NCI-H1436 treated with DMSO at 0.1 percent for 48 hours (cell line): ENCODE measurements at places on chromosomes 7 and 10.
A peak's percentile ranks its signal among the peaks of the same experiment; 100 is the strongest.

DNA sequence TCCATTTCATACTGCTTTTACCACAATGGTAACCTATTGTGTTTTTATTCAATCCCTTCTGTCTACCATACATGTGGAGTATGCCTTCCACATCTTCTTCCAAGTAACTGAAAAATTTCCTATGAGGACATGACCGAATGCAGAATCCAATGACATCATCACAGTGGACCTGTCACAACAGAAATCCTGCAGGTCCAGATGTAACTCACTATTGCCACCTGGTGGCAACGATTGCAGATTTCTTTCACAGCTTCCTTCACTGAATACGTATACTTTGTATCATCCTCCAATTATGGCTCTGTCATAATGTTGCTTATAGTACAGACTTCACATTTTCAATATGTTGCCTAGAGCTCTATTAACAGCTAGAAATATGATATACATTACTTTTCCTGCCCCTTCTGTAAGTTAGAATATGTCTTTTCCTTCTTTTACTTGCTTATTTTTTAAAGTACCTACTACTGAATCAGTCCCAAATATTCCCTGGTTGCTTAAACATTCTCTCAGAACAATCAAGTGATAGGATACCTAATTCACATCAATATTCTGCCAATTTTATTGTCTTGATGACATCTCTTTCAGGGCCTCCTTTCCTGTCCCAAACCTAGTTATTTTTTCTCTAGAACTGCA lies 45.4 kb downstream of the SLC13A1 start:
- peak; percentile 47 for DNase-seq

DNA sequence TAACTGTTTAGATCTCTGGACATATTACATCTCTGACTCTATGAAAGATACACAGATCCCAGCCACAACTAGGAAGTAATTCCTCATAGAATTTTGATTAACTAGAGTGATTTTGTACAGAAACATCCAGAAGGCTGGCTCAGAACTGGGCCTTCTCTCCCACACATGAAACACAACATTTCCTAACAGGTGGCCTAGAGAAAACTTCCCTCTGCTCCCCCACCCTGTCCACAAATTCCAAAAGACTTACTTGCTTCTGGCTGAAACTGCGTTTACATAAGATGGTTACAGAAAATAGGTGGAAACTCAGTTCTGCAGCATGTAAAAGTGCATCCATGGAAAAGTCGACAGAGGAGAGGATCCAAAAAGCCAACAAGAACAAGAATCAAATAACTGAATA lies 132.9 kb downstream of the FZD1 start:
- no peak for DNase-seq

GRCh38 chr7:2661602-2662272 lies 26.3 kb upstream of the AMZ1 start:
- DNase-seq = no peak

- no peak for DNase-seq
Observed at GRCh38 chr10:30491916-30492515, 58.0 kb downstream of the MAP3K8 start.

GRCh38 chr7:135803143-135803542 lies 54.5 kb upstream of the FAM180A start:
- no peak for DNase-seq

DNA sequence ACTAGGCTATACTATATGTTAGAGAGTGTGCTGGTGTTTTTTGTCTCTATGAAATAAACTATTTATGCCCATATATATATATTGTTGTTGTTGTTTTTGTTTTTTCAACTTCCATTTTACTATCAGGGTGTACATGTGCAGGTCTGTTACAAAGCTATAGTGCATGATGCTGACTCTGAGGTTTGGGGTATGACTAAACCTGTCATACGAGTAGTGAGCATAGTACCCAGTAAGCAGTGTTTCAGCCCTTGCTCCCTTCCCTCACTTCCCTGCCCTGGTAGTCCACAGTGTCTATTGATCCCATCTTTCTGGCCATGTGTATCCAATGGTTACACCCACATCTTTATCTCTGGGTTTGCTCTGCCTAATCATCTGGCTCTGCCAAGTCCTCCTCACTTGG lies 101.8 kb downstream of the FAS start:
- no peak for DNase-seq

- DNase-seq = no peak
Observed at GRCh38 chr10:91944880-91945630, 21.5 kb downstream of the BTAF1 start.

DNA sequence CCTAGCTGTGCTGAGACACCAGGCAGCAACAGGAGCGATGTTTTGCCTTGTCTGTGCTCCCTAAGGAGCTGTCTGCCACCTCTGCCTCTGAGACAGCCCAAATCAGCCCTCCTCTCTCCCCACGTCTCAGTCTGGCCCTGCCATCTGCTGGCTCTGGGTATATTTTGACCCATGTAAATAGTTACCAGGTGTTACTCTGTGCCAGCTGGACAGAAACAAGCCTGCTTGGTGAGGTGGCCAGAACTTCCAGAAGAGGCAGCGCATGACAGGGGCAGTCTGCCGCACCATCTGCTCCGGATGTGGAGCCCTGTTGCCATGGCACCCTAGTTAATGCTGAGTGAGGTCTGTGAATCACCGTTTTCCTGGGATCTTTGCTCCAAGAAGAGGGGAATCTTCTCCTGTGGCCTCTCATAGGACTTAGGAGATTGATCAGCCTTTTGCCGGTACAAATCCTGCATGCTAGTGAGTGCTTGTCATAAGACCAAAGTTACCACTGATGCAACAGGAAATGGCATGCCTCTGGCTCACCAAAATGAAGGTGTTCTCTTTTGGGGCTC lies 31.8 kb downstream of the GSTO2 start:
- DNase-seq = peak; percentile 3

GRCh38 chr7:143462045-143462444 lies 15.6 kb upstream of the TAS2R41 start:
- DNase-seq = no peak

GRCh38 chr7:120467676-120468075 lies 194.7 kb downstream of the KCND2 start:
- DNase-seq = no peak

- no peak for DNase-seq
Observed at GRCh38 chr7:19491371-19491770, 217.5 kb downstream of the POLR1F start.

GRCh38 chr7:28408105-28408959 lies 4.0 kb upstream of the CREB5 start:
- DNase-seq = no peak

- no peak for DNase-seq
Observed at GRCh38 chr10:61410353-61411070, 42.7 kb downstream of the TMEM26 start.

DNA sequence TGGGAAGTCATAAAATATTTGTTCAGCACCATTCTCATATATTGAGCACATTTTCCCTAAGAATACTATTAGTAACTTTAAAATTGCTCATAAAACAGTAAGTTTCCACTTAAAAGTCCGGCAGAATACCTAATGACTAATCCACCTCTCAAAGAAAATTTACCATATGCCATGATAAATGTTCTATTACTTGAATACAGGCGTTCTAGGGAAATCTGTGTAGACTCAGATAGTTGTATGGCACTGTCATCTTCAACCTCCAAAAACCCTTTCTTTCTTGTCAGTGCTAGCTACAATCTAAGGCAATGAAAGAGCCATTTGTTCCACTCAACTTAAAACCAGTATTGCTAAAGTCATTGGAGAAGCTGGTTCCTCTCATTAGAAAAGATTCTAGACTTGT lies 7.3 kb downstream of the GPR37 start:
- no peak for DNase-seq

DNA sequence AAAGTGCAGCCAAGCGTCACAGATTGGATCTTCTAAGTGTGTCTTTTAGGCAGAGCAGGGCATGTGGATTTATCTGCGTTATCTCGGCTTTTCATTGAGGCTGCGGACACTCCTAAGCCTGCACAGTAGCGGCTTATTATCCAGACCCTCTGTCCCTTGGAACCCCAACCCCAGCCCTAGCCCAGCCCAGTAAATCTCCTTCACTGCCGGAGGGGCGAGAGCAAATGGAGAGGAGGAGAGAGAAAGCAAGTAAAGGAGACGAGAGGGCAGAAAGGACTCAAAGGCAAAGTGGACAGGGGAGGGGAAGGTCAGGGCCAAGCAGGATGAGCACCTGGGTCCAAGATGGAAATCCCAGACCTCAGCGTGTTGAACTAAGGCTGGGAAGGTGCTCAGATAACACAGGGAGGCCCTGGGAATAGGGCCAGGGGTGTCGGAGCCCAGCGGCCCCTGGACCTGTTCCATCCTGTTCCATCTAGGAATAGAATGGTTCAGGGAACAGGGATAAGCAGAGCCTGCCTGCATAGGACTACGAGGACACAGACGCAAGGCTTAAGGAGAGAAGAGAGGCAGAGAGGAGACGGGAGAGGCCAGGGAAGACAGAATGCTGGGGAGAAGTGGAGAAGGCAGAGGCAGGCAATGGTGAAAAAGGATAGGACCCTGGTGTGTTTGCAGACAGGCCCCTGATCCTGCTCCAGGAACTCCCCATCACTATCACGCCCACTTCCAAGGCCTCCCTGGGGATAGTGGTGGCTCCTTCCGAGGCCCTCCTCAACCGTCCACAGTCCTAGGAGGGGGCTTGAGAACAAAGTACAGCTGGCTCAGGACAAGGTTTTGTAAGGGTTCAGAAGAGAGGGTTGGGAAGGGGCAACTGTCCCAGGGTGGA lies 99.6 kb downstream of the CHST15 start:
- no peak for DNase-seq

DNA sequence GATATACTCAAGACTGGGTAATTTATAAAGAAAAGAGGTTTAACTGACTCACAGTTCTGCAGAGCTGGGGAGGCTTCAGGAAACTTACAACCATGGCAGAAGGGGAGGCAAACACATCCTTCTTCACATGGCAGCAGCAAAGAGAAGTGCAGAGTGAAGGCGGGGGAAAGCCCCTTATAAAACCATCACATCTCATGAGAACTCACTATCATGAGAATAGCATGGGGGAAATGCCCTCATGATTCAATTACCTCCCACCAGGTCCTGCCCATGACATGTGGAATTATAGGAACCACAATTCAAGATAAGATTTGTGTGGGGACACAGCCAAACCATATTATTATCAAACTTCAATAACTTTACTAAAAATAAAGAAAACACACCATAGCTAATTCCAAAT lies 30.4 kb upstream of the JAZF1 start:
- DNase-seq = no peak

GRCh38 chr7:152894295-152895170 lies 135.0 kb downstream of the ACTR3B start:
- DNase-seq = no peak

GRCh38 chr10:117539903-117540639 lies 2.5 kb upstream of the EMX2 start:
- no peak for DNase-seq

- no peak for DNase-seq
Observed at GRCh38 chr7:114649689-114650088, 235.1 kb downstream of the FOXP2 start.

DNA sequence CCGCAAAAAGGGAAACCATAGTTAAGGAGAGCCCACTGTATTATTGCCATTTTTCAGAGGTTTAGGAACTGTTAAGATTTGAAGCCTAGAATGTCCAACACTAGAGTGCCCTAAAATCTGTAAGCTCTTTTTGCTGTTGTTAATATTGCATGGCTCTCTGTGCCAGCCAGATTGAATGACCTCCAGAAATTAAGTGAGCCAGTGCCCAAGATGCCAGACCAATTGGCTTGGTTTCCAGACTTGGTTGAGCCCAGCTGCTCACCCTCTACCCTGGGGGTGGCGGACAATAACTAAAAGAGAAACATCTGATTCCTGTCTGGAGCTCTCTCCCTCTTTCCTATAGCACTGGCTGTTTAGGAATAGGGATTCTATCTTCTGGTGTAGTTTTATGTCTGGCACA lies 340.1 kb downstream of the PHF14 start:
- no peak for DNase-seq

GRCh38 chr7:40509287-40509996 lies 374.6 kb downstream of the SUGCT start:
- DNase-seq = no peak

GRCh38 chr7:108561047-108561619 lies 8.4 kb downstream of the THAP5 start:
- no peak for DNase-seq

DNA sequence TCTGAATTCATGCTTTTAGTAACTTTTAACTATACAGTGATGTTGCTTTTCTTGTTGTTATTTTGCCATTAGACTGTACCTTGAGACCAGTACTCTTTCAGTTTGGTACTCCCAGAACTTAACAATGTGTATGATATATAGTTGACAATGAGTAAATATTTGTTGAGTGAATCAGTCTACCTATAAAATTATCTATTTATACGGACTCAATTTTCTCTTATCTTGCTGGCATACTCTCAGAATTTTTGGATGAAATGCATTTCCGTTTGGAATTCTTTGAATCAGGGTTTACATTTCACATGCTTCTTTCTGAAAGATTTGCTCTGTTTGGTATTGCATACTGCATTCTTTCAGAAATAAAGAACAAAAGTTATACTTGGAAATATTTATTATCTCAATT lies 47.8 kb upstream of the LRRC17 start:
- DNase-seq = no peak

GRCh38 chr7:17681965-17682364 lies 258.3 kb downstream of the SNX13 start:
- no peak for DNase-seq

GRCh38 chr10:3786295-3787015 lies 1.4 kb upstream of the KLF6 start:
- DNase-seq = no peak

DNA sequence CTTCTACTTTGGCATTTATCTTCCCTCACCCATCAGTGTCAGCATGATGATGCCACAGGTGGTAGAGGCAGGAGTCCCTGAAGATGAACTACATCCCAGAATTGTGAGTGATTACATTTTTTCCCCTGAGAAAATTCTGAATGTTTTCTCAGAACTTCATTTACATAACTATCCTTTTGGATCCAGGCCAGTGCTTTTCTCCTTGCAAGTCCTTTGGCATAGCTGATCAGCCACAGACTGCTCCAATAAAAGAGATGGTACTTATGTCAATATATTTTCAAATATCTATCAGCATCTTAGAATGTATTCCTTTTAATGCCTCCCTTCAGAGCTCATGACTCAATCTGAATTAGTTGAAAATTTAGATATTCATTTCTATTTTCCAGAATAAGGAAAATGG lies 135.5 kb downstream of the IQUB start:
- DNase-seq = no peak

DNA sequence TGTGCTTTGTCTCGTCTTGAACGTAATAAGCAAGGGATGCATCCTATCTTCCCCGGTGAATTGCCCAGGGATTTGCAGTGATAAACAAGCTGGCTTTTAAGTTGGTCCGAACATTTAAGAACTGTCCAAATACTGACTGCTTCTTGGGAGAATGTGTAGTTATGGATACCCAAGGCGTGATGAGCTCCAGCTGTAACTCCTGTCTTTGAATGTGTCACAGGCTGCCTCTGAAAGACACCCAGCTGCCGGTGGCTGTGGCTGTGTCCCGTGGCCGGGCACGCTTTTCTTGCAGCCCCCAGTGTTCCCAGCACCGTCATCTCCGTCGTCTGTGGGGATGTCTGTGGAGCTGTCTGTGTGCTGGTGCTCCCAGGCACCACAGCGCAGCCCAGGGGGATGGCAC lies 118.1 kb downstream of the GLRX3 start:
- DNase-seq = no peak

DNA sequence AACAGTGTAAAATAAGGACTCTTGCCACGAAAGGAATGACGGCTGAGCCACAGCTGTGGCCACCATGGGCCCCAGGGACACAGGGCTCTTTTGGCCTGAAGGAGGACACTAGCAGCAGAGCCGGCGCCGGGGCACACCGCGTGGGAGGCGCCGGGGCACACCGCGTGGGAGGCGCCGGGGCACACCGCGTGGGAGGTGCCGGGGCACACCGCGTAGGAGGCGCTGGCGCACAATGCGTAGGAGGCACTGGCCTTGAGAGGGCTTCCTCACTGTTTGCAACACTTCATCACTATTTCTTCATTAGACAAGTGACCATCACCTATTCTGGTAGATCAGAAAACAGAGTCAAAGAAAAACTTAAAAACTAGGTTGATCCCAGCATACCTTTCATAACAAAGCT lies 23.4 kb downstream of the ESYT2 start:
- DNase-seq = no peak
